Urinary bladder (tissue), 4 donors: ENCODE measurements at places on chromosomes 5 and 9. TPM values are rescaled to one million over a fixed set of nuclear protein-coding genes. Genes with fewer than 3 reads are reported as not detected.

DNA sequence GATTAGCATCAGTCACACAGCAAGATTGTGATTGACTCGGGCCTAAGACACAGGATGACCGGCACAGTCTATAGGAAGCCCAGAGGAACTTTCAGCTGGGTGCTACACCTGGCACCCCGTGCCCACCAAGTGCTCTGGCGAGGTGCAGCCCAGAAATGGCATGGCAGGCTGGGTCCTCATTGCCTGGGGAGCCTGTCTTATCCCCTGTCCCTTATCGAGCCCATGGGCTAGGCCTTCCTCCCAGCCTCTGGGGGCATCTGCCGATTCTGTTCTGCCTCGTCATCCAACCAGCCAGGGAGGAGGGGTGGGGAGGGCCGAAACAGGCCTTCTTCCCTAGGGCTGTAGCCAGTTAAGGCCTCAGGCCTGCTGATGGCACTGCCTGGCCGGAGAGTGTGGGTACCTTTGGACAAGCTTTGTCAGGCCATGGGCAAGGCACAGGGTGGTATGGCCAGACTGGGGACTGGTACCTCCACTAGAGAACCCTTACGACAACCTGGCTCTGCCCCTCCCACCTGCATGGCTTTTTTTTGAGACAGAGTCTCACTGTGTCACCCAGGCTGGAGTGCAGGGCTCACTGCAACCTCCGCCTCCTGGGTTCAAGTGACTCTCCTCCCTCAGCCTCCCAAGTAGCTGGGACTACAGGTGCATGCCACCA, 1.6 kb downstream of the GRK6 start:
- no peak for DNase-seq

- DNase-seq: no peak
These were observed 194.7 kb upstream of the FREM1 start for GRCh38 chr9:15104826-15105420.

- no peak for DNase-seq
These were observed 15.5 kb upstream of the MEGF9 start for GRCh38 chr9:120729791-120730241.

DNA sequence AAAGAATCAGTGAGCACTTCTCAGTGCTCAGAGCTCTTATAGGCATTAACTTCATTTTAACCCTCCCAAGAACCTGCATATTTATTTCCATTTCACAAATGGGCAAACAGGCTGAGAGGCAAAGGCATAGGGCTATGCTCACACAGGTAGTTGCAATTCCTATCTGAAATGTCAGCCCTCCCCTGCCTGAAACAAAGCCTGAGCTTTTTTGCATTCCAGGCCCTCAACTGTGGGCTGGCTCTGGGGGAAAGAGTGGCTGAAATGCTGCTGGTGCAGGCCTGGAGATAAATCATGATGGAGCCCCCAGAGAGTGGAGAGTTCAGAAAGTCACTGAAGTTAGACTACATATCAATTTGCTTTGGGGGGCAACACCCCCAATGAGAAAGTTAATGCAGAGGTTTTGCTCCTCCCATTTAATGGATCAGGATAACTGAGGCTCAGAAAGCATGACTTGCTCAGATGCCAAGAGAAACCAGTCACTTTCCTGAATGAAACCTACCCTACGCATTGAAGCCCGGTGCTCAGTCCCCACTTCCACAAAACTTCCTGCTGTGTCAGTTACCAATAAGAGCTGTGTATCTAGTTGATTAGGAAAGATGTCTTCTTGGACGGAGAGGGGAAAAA, 5.6 kb downstream of the DRD1 start:
- DNase-seq: no peak

DNA sequence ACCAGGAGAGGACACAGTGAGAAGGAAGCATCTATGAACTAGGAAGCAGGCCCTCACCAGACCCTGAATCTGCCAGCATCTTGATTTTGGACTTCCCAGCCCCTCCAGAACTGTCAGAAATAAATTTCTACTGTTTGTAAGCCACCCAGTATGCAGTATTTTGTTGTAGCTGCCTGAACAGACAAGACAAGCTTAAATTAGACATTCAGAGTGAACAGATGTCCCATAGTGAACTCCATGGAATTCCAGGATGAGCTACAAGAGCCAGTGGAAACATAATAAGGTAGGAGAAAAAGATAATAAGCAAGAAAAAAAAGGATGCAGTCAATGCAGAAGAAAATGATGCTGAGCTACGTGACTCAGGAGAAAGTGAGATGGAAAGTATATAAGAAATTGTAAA, 47.8 kb upstream of the MAMDC2 start:
- no peak for DNase-seq

The F2RL1 gene
- total RNA-seq: 8.2 TPM

The IL4 gene
- not detected for total RNA-seq

The GDNF gene
- total RNA-seq: 1.5 TPM

DNA sequence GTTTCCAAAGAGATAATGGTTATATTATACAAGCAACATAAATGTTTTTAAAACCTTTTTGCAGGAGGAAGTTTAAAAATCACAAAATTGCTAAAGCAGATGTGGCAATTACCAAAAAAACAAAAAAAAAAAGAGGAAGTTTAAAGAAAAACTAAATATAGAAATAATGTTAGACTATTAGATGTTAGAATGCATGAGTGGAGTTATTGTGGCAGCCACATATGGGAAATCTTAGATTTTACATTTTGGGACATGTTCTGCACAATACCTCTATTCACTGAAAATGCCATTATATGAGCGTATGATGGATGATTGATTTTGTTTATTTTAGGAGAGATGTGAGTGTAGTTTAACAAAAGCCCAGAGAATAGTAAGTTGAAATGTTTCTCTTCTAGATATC, 31.2 kb upstream of the DTWD2 start:
- no peak for DNase-seq

GRCh38 chr5:117261948-117262571, 687.4 kb upstream of the SEMA6A start:
- no peak for DNase-seq

The RNF145 gene
- 47.6 TPM for total RNA-seq

The REEP2 gene
- 5.3 TPM for total RNA-seq

DNA sequence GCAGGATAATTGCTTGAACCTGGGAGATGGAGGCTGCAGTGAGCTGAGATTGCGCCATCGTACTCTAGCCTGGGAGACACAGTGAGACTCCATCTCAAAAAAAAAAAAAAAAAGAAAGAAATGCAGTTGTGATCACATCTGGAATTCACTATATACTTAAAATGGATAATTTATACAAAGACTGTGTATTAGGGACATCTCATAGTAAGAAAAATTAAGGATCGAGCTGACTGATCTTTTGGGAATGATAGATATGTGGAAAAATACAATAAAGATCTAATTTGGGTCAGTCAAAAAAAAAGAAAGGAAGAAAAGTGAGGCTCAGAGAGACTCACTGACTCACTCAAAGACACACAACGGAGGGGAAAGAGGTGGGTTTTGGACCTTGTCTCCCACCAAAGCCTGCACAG, 73.2 kb upstream of the STXBP1 start:
- DNase-seq: no peak

GRCh38 chr5:59648949-59649921, 244.3 kb downstream of the PDE4D start:
- DNase-seq: no peak

DNA sequence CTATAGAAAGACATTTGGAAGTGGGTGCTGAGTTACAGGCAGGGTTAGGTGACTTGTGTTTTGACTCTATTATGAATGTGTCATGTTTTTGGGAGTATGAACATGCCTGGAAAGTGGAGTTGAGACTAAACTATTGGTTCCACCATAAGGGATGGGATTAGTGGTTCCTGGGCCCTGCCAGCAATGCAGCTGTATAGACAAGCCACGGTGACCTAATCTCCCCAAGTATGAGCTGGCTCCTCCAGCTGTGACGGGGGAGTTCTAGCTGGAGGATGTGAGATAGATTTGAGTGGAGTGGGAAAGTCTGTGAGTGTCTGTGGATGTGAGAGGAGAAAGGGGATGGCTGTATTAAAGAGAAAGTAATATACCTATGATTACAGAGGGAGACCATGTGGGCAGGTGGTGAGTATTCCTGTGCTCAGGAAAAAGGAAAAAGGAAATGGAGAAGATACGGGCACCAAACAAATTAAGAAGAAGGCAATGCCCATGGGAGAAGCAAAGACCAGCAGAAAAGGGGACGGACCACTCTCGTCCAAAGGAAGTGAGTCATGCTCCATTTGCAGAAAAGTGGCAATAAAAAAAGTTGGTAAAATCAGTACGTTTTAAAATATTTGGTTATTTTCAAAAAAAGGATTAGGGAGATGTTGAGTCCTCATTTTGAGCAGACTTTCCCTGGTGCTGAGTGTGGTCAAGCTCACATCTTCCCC, 48.3 kb upstream of the ICE1 start:
- DNase-seq: no peak

The TMC1 gene
- total RNA-seq: 1.9 TPM

The ELOVL7 gene
- 2.6 TPM for total RNA-seq

GRCh38 chr5:82540301-82540700, 262.1 kb upstream of the RPS23 start:
- DNase-seq: no peak

The CARD9 gene
- 3.2 TPM for total RNA-seq

- DNase-seq: no peak
These were observed 141.2 kb upstream of the SLC28A3 start for GRCh38 chr9:84481636-84482218.

- DNase-seq: no peak
These were observed 13.5 kb downstream of the FBXL7 start for GRCh38 chr5:15513431-15513830.

DNA sequence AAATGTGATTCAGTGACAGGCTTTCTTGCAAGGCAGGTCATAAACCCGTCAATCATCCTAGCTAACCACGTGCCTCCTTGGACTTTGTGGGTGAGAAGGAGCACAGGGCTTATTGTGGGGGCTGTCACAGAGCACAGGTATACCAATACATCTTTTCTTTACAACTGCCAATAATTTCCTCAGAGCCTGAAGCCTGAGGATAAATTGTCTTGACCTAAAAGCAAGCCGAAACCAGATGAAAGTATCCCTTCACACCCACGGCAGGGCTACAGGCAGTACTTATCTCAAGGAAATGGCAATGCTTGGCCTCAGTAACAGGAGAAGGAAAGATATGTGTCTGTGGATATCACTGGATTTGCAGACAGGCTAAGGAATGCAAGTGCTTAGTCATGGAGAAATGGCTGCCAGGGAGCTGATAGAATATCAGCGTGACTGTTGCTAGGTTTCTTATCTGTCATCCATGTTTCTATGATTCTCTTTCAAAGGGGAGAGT, 90.3 kb upstream of the ZNF366 start:
- DNase-seq: no peak

DNA sequence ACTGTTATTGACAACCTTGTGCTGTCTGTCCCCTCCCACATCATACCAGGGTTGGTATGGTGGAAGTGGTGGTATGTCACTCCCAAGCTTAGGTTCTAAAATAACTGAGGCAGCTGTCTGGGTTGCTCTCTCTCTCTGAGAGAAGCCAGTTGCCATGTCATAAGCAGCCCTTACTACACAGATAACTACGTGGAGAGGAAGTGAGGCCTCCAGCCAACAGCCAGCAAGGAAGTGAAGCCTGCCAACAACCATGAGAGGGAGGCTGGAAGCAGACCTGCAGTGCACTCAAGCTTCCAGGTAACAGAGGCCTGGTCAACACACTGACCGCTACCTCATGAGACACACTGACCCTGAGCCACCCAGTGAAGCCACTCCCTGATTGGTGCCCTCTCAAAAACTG, 18.6 kb downstream of the CTNNAL1 start:
- DNase-seq: no peak

- no peak for DNase-seq
These were observed 56.8 kb upstream of the TEX48 start for GRCh38 chr9:114738581-114739316.

GRCh38 chr9:134271338-134272301, 54.6 kb upstream of the RXRA start:
- DNase-seq: no peak

DNA sequence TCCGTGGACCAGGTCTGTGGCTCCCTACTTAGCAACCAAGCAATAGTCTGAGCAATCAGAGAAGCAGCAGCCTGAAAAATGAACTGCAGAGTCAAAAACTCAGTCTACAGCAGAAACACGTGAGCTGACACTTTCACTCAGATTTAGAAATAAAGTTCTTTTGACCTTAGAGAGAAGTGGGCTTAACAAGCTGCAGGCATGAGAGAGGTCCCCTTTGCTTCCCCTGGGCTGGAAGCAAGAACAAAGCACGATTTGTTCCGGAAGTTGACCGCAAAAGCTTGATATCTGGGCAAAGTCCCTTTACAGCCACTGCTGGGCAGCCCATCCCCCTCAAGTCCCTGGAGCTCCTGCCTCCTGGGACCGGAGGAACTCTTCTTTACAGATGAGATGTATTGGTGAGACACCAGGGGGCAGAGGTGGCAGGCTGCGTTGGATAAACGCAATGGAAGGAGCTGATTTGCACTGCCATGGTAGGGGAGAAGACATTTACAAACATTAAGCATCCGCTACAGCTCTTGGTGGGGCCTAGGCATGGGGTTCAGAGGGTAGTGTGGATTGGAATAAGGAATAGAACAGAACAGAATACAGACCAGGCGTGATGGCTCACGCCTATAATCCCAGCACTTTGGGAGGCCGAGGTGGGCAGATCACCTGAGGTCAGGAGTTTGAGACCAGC, 5.8 kb upstream of the SOWAHA start:
- no peak for DNase-seq

- no peak for DNase-seq
These were observed 210.6 kb downstream of the AUH start for GRCh38 chr9:91150998-91151717.

- DNase-seq: no peak
These were observed at the start of gene CD14 for GRCh38 chr5:140633021-140633471. Gene CD14 (minus strand): TSS chr5:140633175. CDS start chr5:140633071, 104 bp downstream.

The GADD45G gene
- 3.9 TPM for total RNA-seq

DNA sequence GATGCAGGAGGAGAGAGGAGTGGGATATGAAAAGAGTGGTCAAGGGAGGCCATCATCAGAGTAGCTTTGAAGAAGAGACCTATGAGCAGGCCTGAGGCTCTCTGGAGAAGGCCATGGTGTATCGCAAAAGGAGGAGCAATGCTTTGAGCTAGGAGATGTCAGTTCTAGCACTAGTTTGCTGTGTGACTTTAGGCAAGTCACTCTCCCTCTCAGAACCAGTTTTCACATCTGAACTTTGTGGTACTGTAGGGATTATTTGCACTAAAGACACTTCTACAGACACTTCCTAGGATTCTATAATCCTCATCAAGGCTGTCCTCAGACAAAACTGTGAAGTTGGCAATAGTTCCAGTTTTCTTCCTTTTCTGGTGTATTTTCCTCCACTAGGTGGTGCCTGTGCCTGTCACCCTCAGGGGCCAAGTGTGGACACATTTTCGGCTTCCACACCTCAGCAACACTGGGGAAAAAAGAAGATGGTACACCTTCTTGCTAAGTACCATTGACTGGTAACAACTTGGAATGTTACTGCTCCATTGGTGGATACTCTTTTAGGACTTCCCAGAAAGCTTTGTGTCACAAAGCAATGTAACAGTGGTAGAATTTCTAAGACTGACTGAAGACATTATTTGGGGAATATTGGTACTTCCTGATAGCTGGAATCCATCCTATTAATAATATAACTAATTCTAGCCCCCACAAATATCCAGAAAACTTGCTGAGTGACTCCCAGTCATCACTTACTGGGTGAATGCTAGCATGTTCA, 9.9 kb downstream of the PAPPA start:
- DNase-seq: no peak
